COLO829 (cell line): ENCODE measurements at places on chromosomes 2 and 18.

DNA sequence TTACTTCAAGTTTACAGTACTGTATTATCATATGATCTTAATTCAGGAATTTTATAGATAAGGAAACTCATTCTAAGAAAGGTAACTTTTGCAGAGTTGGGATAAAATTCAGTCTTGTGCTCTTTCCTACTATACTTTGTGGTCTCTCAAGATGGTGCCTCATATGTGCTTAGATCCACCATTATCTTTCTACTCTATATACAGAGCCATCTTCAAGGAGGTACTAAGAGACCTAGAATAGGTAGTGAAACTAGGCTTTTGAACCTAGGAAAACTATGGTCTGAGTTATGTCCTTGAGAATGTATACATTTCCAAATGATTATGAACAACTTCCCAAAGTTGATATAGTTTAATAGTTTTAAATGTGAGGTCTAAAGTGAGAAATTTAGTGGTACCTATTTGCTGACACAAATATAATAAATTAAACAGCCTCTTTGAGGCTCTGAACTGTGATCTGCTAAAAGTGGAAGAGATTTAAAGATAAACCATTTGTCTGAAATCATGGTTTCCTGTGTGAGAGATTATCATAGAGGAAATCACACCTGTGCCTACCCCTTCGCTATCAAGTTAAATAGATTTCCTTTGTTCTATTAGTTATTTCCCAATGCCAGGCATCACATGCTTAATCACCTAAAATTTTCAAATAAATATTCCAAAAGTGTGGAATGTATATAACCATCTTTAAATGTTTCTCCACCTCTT is 27.2 kb downstream of the ACAA2 start:
- DNase-seq: no peak

DNA sequence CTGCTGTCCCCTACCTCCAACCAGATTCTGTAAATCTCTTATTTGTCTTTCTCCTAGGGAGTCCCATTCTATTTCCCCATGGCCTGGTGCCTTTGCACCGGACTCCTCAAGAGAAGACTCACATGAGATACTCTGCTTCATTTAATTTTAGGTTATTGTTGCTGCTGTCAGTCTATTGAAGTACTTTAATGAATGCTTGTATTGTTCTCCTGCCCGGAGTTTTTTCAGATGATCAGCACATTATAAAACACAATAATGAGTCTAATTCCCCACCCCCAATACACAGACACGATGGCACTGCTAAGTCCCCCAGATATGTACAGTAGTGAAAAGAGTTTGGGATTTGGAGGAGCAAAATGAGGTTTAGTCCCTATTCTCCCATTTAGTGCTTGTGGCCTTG is 58.9 kb downstream of the HAUS1 start:
- peak; percentile 40 for DNase-seq

DNA sequence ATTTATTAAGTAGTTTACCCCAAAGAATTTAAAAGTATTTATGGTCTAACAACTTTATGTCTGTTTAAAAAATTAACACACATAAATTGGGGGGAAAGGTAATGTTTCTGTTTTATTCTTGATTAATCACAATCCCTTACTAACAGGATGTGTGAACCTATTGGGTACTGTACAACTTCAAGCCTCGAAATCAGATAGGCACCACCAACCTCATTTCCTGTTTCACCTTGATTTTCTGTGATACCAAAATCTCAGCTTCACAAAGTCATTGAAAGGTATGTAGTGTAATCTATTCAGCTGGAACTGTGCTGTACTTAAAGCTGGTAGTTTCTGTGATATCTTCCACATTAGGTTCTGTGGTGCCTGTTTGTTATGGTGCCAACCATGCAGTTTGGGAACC is 4.0 kb downstream of the RNMT start:
- DNase-seq: no peak

GRCh38 chr2:162086904-162087303 is 12.9 kb upstream of the DPP4 start:
- DNase-seq: no peak

DNA sequence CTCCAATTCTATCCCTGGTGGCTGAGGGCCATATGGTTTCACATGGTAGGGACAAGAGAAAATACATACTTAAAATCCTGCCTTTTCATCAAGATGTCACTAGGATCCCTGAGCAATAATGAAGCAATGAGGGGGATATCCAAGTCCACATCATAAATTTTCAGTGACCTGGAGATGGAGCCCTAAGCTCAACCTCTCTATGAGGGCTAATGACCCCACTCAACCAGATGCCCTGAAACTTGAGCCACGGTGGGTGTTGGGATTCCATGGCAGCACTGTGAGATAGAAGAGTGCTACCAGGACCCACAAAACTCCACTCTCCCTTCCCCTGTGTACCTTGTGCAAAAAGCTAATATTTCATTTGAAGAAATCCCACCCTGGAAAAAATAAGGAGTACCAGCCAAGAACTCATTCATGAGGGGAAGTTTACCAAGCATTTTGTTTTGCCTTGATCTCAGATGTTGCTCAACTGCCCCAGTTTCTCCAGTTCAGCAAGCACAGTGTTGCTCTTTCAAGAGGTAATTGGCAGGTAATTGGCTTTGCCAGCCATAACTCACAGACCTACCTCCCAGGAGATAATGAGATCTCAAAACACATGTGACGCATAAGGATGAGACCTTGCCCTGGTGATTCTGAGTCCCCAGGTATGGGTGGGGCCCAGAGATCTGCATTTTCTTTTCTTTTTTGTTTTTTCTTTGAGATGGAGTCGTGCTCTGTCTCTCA is 51.0 kb upstream of the TTC39C start:
- DNase-seq: no peak

DNA sequence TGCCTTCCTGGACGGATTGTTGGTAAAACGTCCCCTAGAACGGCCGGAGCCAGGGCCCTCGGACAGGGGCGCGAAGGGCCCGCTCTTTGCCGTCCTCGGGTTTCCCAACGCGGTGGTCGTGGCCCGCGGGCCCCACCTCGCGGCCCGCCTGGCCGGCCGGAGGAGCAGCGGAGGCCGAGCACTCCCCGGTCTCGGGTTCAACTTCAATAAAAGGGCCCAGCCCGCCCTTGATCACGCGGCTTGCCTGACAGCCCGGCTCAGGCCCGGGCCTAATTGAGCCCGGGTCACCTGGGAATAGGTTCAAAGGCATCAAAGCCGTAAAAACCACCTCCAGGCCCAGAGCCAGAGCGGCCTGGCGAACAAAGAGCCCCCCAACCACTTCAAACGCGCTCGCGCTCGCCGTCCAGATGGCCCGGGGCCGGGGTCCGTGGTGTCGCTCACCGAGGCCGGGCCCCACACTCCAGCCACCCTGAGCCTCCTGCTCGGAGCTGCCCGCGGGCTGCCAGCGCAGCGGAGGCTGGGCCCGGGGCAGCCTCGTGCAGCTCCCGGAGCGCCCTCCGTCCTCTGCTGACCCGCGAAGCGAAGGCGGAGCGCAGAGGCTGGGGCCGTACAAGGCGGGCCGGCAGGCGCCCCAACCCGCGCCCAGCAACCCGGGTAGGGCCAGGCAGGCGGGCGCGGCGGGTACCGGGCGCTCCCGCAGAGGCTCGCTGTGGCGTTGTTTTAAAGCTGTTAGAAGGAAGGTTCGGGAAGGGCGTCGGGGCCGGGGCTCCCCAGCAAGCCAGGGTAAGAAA is 1.1 kb upstream of the TWIST2 start:
- no peak for DNase-seq

DNA sequence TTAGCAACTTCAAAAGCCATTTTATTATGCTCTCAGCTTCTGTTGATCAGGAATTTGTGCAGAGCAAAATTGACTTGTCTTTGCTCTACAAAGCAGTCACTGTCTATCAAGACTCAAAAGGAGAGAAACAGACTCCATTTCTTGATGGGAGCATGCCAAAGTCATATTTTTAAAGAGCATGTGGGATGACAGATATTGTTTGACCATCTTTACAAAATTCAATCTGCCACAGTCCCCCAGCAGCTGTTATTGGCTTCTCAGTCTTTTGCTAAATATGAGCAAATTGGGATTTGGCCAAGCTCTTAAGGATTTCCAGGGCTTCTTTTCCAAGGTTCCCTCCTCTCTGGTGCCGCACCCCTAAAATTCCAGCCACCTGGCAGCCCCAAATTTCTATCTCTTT is 67.9 kb downstream of the TEX51 start:
- DNase-seq: no peak

DNA sequence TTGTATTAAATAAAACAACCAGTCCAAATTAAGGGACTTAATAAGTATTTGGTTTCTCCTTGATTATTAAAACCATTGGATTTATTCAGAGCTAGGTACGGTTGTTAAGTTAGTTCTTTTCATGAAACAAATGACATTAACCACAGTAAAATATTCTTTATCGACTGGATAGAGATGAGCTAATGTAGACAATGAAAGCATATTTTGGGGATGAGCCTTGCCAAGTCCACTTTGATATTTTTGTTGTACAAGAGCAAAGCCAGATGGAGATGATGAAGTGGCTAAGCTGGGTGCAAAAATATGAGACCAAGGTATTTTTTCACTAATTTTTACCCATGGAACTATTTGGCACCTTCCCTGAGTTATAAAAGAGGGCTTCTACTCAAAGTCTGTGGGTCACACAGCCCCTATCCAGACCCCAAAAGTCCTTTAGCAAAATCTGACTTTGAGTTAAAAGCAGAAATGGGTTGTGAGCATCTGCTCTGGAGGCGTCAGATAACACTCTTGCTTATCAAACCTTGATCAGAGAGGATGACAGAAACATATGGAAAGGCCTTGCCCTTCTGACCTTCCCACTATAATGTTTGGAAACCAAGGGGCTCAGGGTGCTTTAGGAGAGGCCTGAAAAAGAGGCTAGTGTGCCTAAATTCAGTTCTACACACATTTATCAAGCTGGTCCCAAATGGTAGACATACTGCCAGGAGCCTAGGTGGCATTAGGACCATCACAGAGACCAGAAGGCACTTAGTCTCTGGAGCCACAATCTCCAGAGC is 456.8 kb downstream of the MTX2 start:
- DNase-seq: no peak

- no peak for DNase-seq
Observed at GRCh38 chr18:22613058-22613690, 195.5 kb upstream of the CTAGE1 start.

- no peak for DNase-seq
Observed at GRCh38 chr18:22964722-22965121, 31.6 kb downstream of the RBBP8 start.

- DNase-seq: no peak
Observed at GRCh38 chr2:232857158-232857563, 12.9 kb upstream of the SNORC start.

GRCh38 chr2:133675-134593 is 87.6 kb upstream of the FAM110C start:
- no peak for DNase-seq

DNA sequence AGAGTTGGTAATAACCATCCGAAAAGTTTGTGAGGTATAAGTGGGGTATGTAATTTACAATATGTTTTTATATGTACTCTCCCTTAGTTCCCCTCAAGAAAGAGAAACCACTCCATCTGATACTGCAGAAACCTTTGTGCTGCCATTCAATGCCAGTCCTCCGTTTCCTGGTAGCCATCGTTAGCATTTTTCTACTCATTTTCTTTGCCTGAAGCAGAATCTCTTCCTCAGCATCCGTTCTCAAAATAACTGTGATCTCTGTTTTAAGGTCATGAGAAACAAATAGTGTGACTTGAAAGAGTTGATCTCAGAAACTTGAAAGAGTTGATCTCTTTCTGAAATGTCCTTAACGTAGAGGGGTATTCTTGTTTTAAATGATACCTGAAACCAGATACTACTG is 996 bp downstream of the PTCD3 start:
- DNase-seq: no peak

GRCh38 chr2:165371356-165371755 is 98.1 kb upstream of the CSRNP3 start:
- DNase-seq: no peak

DNA sequence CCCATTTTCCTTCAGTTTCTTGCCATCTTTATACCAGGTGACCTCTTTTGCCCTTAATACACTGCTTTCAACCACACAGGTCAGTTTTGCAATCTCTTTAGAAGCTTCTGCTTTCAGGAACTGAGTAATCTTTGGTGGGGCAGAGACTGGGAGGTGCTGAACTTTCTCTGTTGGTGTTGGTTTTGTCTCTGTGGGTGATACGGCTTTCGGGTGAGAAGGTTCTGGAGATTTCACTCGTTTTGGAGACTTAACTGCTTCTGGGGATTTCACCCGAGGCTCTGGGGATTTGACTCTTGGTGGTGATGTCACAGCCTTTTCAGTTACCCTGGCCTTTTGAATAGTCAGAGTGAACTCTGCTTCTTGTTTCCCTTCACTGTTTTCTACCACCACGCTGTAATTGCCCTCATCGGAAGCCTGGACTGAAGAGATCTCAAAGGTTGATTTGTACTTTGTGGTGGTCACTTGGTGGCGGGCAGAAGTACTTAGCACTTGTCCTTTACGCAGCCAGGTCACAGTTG is 50.4 kb downstream of the PLEKHA3 start:
- DNase-seq: no peak
